RPMI7951 (cell line): ENCODE measurements at places on chromosomes 11 and 22. TPM values are rescaled to one million over a fixed set of nuclear protein-coding genes. Genes with fewer than 3 reads are reported as not detected.

GRCh38 chr11:46766656-46767055 is 47.6 kb downstream of the F2 start:
- no peak for DNase-seq

GRCh38 chr11:72002841-72003775 is 4.4 kb downstream of the IL18BP start:
- no peak for DNase-seq

GRCh38 chr11:85391141-85391540 is 236.0 kb downstream of the DLG2 start:
- no peak for DNase-seq

DNA sequence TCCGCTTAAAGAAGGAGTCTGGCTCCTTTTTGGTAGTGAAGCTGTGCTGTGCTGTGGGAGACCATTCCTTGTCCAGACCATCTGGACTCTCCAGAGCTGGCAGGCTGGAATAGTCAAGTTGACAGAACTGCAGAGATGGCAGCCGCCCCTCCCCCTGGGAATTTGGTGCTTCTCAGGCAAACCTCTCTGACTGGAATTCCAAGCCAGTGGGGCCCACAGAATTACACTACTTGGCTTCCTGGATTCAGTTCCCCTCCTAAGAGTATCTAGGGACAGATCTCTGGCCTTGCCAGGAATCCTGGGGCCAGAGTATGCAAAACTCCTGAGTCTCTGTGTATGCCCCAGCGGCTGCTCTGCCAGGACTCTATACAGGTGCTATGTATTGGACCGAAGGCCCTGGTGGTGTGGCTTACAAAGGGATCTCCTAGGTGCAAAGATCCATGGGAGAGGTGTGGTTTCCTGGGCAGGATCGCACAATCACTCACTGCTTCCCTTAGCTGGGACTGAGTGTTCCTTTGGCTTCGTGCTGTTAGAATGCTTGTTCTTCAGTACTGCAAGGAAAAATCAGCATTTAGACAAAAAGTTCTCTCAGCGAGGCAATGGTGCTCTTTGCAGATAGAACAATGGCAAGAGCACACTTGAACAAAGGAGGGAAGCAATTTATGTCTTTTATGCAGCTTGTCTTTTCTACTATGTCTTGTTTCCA is 86.8 kb downstream of the PRMT3 start:
- DNase-seq = no peak

The FHIP1B gene
- total RNA-seq = 4.8 and 6.4 TPM in 2 replicates

DNA sequence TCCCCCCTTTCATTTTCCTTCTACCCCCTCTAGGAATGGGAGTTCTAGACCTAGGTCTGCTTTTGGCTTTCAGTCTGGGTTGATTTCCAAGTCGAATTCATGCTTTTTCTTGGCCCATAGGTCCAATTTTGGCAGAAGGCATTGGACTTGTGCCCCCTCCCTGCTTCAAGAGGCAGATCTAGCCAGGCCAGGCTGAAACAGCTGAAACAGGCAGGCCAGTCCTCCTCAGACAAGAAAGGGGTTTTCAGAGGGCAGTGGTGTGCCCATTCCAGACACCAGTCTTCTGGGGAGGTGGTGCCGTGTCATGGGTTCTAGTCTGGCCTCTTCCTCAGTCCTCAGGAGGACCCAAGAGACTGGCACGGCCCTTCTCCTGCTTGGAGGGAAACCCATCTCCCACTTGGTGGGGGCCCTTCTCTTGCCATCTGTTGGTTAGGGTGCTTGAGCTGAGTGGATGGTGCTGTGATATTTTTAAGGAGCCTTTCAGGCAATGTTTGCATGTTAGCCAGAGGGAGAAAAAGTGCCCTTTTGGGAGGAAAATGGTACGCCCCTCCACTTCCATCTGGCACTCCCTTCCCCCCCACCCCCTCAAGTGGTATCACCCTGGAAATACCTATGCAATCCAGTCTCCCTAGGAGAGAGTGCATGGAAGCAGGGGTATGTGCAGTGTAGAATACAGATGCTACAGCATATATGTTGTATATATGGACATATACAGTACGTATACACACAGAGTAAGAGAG is 53.6 kb downstream of the SYT13 start:
- DNase-seq = no peak

GRCh38 chr11:61756452-61757212 is 4.2 kb downstream of the MYRF start:
- DNase-seq = peak; percentile 9

GRCh38 chr22:39703928-39704639 is 133.5 kb downstream of the CACNA1I start:
- DNase-seq = no peak

The GLYAT gene
- 0.60 TPM in 1 of 2 replicates, not detected in the other for total RNA-seq

The OR51B2 gene
- 0.36 TPM in 1 of 2 replicates, not detected in the other for total RNA-seq

The BAIAP2L2 gene
- 5.0 and 9.7 TPM in 2 replicates for total RNA-seq

- DNase-seq = peak; percentile 5
Measured at GRCh38 chr11:83521647-83522596, 235.8 kb upstream of the CCDC90B start.

GRCh38 chr11:130636722-130637464 is 188.4 kb downstream of the ADAMTS15 start:
- DNase-seq = peak; percentile 87

GRCh38 chr11:19659529-19659928 is 53.1 kb upstream of the NAV2 start:
- no peak for DNase-seq

The HTR3B gene
- not detected in 2 replicates for total RNA-seq

DNA sequence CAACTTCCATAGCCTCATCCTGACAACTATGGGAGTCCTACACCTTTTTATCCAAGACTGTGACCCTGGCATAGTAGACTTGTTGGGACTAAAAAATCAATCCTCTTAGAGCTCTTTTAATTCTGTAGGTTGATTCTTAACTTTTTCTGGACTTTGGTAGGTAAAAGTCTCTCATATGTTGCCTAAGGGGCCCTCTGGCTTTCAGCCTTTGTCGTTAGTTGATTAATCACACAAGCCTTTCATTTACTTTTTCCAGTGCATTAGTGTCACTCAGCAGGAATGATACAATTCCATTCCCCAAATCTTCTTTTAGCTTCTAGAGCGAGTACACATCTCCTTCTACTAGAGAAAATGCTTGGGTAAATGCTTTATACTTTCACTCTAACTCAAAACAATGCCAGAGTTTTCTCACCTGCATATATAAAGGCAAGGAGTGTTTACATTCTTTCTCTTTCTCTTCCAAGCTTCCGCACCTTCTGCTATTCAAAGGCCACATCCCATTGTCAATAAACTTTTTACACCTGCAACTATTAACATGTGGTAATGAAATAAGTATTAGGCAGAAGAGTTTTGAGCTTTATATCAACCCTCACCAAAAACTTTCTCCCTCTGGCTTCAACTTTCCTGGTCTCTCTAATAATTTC is 516.6 kb downstream of the FAM181B start:
- no peak for DNase-seq

DNA sequence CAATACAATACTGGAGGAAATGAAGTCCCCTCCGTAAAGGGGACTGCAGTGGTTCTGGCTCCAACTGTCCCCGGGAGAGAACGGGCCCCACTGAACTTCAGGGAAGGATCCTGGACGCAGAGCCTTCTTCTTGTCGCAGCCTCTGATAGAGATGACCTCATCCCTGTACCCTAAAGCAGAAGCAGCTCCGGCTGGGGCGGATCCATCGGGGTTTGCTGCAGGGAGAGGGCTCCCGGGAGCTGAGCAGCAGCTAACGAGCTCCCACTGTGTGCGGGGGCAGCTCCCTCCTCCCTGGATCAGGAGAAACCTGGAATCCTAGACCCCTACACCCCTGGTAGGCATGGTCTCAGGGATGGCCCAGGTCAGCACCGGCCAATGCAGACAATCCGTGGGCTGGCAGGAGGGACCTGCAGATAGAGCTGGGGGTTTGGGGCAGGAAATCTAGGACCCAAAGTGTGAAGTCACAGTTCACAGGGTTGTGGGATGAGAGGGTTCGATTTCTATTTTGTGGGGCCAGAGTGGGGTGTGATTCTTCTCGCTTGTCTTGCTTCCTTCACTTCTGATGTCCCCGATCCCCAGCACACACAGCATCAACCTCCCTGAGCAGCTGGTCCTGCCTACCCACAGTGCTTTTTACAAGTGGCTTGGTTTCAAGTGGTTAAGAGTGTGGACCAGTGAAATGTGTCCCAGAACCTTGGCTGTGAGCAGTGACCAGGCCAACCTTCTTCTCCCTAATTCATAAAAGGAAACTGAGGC is 12.9 kb downstream of the KIAA0930 start:
- DNase-seq = no peak

- DNase-seq = peak; percentile 20
Measured at GRCh38 chr22:43230971-43231723, 44.2 kb upstream of the TTLL12 start.

- DNase-seq = no peak
Measured at GRCh38 chr11:63012430-63012829, 3.2 kb downstream of the SLC22A8 start.

DNA sequence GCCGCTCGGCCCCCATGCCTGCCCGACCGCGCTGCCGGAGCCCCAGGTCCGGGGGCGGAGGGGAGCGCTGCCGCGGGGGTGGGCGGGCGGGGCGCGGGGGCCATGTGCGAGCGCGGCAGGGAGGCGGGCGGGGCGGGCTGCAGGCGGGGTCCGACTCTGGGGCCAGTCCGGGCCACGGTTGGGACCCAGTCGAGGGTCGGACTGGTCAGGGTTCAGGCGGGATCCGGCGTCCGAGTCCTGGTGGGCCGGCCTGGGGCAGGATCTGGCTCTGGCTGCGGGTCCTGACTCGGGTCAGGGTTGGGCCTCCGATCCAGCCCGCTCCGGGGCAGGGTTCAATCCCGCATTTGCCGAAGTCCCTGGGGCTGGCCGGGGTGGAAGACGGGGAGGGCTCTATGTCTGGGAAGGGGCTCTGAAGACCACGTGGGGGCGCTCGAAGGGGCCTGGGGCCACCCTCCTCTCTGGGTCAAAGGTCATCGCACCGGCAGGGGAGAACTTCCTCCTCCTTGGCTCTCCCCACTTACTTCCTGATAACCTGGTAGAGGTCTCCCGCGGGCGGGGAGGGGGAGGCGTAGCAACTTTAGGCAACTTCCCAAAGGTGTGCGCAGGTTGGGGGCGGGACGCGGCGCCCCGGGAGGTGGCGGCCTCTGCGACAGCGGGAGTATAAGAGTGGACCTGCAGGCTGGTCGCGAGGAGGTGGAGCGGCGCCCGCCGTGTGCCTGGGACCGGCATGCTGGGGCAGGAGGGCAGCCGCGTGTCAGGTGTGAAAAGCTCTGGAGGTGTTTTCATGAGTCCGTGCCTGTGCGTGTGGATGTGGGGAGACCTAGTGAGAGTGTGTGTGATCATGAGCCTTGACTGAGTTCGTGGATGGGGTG is 603 bp downstream of the ESRRA start:
- DNase-seq = peak; percentile 35

The EEF1G gene
- total RNA-seq = 841 and 1,053 TPM in 2 replicates

The CTSD gene
- 383 and 388 TPM in 2 replicates for total RNA-seq

GRCh38 chr11:112298535-112298934 is 37.9 kb upstream of the PLET1 start:
- DNase-seq = no peak

- no peak for DNase-seq
Measured at GRCh38 chr11:95256321-95256779, 25.3 kb upstream of the SESN3 start.

The PRRG4 gene
- 0.24 and 0.49 TPM in 2 replicates for total RNA-seq

The PKP3 gene
- total RNA-seq = 0.84 and 2.9 TPM in 2 replicates

The HEPACAM gene
- not detected in 2 replicates for total RNA-seq

GRCh38 chr11:110818032-110818687 is 105.9 kb upstream of the ARHGAP20 start:
- DNase-seq = no peak

DNA sequence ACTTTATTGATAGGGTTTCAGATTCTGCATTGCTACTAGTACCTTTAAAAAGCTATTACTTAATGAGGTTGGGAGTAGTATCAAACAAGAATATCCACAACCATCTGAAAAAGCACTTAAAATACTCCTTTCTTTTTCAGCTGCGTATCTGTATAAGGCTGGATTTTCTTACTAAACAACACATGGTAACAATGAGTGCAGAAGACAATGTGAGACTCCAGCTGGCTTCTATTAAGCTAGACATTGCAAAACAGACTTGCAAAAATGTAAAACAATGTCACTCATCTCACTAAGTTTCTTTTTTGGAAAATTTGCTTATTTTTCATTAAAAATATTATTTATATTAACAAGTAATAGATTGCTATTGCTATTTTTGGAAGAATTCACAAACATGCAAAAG is 132.6 kb downstream of the WNT11 start:
- peak; percentile 56 for DNase-seq

The HEPHL1 gene
- total RNA-seq = 0.10 TPM in 1 of 2 replicates, not detected in the other

The CRYAB gene
- total RNA-seq = 0.29 TPM in 1 of 2 replicates, not detected in the other

DNA sequence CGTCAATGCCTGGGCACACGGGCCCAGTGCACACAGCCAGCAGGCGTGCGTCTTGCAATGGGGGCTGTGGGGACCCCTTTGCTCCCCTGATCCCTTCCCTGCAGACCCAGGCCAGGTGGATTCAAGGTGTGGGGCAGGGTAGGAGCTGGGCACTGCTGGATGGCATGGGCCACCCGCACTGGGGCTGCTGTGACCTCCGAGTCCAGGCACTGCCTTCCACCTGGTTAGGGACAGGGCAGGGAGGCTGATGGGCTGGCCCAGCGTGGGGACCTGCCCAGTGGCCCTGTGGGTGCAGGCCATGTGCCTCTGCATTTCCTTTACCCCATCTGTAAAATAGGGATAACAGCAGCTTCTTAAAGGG is 22.9 kb downstream of the KCNQ1 start:
- no peak for DNase-seq

GRCh38 chr22:46849101-46849500 is 86.7 kb downstream of the TBC1D22A start:
- no peak for DNase-seq

DNA sequence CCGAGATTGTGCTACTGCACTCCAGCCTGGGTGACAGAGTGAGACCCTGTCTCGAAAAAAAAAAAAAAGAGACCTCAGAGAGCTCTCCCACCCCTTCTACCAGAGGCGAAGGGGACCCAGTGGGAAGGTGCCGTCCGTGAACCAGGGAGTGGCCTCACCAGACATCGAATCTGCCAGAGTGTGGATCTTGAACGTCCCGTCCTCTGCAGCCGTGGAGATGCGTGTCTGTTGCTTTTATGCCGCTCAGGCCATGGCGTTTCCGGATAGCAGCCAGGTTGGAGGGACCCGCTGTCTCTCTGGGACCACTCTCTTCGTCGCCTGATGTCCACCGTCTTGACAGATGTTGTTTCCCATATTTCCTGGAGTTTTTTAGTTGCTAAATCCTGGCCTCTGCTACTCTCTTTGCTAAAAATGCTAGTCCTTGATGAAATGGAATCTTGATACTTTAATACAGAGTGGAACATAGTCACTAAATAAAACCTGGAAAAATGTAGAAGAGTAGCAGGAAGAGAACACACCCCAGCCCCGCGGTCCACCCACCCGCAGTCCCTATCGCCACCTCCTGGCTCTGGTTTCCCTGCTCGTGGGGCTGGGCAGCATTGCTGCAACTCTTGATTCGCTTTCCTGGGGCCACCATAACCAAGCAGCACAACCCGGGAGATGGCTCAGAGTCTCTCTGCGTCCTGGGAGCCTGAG is 12.0 kb upstream of the MUC6 start:
- no peak for DNase-seq
